Cardiac muscle cell (in vitro differentiated cells and primary cell): ENCODE measurements at places on chromosomes 1 and 21.

GRCh38 chr1:101148980-101149379 is 87.8 kb upstream of the S1PR1 start:
- no peak for DNase-seq

GRCh38 chr1:201714542-201715329 is 114.2 kb upstream of the IPO9 start:
- peak; percentile 97 for DNase-seq

DNA sequence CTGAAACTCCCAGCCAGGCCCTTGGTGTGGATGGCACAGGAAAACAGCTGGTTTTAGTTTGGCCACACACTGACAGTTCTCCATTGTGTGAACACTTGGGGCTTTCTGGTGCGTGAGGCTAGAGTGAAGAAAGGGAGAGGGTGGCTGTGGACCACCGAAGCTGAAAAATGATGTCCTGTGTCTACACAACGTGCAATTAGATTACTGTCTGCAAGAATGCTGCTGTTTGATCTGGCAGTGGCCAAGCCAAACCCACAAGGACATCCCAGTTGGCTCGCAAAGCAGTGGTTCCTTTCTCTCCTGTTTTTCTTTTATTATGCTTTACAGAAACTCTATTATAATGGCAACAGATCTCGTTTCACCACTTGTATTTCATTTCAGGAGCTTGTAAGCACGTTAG is 58.9 kb downstream of the ERG start:
- no peak for DNase-seq

- DNase-seq = peak; percentile 74
Measured at GRCh38 chr1:160997323-160998038, 23.5 kb downstream of the F11R start.
